ENCODE measurements at places on chromosomes 7 and 10.

DNA sequence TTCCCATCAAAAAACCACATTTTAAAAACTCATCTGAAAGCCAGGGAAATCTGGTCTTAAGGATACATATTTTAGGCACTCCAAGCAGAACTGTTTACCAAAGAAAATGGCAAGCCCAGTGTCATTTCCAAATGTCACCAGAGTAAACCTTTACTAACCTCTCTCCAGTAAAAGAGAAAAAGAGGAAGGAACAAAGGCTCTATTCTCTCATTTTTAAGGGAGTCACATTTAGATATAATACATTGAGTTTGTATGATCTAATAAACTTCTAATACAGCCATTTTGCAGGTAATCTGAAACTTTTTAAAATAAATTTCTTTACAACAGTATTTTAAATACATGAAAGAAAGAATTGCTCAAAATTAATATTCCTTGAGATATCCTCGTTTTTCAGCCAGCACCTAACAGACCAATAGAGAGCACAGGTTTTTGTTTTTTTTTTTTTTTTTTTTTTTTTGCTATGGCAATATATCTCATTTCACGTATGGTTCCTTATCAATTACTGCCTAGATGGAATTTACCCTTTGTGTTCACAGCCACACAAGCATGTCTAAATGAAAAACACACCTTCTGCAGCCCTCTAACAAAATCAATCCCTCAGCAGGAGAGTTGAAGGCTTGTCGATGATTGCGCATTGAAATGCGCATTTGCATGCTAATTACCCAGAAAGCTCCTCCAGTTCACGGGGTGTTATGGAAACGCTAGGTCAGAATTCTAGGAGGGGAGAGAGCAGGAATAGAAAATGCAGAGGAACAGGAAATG lies 39.8 kb upstream of the MSRB2 start:
- no peak for DNase-seq

DNA sequence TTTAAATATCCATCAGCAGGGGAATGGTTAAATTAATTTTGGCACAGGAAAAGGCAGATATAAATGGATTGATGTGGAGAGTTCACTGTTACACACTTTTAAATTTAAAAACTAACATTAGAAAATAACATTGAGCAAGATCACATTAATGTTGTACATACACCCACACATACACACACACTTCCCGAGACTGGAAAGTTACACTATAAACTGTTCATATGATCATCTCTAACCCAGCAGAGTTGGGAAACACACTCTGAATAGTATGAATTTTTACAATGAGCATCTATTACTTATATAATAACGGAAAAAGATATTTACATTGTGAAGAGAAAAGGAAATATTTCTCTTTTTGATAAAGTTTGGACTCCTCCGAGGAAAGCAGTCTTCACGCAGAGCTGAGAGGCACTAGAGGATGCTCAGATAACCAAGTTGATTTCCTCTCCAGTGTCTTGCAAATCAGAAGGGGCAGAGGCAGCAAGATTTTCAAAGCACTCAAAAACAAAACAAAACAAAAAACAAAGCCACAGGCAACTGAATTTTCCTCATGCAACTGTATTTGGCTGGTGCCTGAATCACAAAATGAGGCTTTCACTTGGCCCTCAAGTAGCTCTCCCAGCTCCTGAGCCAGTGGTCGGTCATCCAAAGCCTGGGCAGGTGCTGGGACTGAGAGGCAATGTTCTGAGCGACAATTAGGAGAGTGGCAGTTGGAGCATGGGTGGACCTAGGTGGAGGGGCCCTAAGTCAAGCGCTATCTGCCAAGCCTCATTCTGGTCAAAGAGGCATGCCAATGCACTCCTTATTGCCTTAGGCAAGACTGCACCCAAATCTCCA lies 10.5 kb upstream of the GATAD1 start:
- no peak for DNase-seq

DNA sequence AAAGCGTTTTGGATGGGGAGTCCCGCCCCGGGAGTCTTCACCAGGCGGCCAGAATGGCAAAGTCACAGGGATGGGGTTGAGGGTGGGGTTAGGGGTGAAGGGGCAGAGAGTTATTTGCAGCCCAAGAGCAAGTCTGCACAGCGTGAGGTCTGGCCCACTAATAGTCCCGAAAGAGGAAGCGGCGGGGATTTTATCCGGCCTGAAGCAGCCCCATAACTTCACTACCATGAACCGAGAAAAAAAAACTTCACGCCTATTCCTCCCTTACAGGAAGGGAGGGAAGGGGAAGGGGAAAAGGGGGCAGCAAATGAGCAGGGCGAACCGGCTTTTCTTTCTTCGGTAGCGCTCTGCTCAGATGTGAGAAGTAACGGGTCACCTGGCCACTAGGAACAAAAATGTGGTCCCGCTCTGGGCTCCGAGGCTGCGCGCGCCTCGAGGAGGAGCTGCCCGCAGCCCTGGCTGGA lies 712 bp downstream of the ITPRIP start:
- no peak for DNase-seq

DNA sequence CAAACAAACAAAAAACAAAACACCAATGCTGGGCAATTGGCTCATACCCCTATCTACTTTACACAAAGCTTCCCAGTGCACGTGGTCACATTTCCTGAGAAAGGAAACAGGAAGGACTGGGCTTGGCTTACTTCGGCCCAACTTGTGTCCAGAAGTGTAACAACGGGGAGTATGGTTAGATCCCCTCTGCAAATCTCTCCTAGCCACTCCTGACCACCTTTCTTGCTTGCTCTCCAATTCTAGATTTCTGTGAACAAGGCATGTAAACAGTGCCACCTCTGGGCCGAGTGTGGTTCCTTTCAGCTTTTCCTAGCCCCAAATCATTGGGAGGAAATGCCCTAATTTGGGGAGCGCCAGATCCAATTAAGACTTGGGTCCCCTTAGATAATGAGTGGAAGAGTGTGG lies 21.0 kb upstream of the FRAT2 start:
- DNase-seq: no peak

- DNase-seq: no peak
Observed at GRCh38 chr10:121530481-121531075, 67.7 kb downstream of the FGFR2 start.

DNA sequence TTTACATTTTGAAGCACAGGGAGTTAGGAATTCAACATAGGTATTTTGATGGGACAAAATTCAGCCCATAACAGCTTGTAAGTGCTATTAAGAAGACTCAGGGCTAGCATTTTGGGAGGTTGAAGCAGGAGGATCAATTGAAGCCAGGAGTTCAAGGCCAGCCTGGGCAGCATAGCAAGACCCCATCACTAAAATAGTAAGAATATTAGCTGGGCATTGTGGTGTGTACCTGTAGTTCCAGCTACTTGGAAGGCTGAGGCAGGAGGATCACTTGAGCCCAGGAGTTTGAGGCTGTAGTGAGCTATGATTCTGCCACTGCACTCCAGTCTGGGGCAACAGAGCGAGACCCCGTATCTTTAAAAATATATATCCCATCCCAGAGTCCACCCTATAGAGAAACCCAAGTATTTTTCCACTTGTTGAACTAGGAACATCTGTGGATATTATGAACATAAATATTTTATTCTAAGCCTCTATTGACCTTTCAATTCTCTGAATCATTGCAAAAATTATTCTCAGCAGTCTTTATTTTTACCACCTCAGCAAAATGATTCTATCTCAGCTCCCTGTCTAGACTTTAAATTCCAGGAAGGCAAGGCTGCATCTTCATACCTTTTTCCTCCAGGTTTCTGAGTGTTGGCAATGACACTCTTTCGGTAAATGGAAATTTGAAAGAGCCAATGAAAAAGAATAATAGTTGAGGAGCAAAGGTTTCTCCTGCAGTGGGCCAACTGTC lies 181.0 kb downstream of the GALNT17 start:
- DNase-seq: no peak

- DNase-seq: no peak
Observed at GRCh38 chr7:106606120-106606519, 54.8 kb downstream of the CCDC71L start.

- DNase-seq: no peak
Observed at GRCh38 chr10:7417103-7417623, 6.3 kb upstream of the SFMBT2 start.

GRCh38 chr10:68202960-68203353 lies 29.0 kb downstream of the ATOH7 start:
- DNase-seq: no peak
